ENCODE measurements at places on chromosomes 1 and 21.

GRCh38 chr1:224736619-224737352, 120.7 kb downstream of the CNIH3 start:
- DNase-seq = no peak

GRCh38 chr21:14629461-14629860, 83.3 kb upstream of the SAMSN1 start:
- no peak for DNase-seq

- DNase-seq = no peak
These were observed 172.6 kb downstream of the CHRM3 start for GRCh38 chr1:239558991-239559390.

DNA sequence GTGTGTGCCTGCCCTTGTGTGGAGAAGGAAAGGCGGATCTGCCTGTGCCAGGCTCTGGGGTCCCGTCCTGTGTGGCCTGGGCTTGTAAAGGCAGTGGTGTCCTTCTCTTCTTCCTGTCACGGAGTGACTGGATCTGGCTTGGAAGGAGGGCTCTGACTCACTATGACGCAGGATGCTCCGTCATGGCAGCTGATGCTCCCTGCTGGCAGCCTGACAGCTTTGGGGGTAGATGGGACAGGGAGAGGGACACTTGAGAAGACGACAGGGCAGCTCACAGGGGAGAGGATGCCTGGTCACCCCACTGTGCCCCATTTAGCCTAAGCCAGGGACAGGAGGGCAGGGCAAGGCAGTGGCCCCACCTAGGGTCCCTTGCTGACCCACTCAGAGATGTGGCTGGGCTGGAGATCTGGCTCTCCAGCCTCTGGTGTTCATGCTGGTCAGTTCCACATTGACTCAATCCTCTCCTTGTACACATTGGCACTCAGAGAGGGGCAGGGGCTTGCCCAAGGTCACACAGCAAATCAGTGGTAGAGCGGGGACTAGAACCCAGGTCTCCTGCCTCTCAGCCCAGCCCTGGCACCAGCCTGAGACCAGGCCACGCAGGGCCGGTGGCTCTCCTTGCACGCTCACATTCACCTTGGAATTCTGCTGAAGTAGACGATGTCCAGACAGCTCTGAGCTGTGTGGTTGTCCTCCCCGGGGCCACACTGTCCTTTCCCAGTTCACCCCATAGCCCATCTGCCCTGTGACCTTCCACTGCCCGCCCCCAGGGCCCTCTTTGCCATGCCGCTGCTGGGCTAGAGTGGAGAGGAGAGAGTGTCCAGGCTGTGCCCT, 2.8 kb upstream of the FAM131C start:
- DNase-seq = no peak
